ENCODE measurements at places on chromosomes 3 and 15. TPM values are rescaled to one million over a fixed set of nuclear protein-coding genes. Genes with fewer than 3 reads are reported as not detected.

DNA sequence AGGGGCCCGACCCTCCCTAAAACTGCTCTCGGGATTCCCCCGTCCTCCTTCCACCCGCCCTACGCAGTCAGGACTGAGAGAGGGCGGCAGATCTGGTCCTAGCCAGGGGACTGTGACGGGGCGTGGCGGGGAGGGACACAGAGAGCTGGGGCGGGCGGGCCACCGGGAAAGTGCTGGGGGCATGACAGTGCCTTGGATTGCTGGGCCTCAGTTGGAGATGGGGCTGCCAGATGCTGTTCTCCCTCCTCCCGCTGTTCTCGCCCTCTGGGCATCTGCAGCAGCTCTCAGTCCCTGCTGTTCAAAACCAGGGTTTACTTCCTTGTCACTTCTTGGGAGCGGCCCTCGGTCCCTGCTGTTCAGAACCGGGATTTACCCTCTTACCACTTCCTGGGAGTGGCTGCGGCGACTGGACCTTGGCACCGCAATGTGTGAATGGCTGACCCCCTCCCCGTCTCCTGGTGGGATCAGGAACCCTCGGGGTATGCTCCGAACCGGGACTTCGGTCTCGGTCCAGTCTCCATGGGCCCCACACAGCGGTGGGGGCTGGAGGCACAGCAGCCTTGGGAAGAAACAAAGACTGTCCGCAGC lies 1.8 kb upstream of the RPP25 start:
- peaks cover 4% of the 10 kb centered on the region for H3K36me3 ChIP-seq
- H3K27me3 ChIP-seq, result peaks cover 54% of the 10 kb centered on the region
- no peak overlapping the region for H3K4me3 ChIP-seq
- no peak overlapping the region for H3K27ac ChIP-seq
- no peak for DNase-seq

DNA sequence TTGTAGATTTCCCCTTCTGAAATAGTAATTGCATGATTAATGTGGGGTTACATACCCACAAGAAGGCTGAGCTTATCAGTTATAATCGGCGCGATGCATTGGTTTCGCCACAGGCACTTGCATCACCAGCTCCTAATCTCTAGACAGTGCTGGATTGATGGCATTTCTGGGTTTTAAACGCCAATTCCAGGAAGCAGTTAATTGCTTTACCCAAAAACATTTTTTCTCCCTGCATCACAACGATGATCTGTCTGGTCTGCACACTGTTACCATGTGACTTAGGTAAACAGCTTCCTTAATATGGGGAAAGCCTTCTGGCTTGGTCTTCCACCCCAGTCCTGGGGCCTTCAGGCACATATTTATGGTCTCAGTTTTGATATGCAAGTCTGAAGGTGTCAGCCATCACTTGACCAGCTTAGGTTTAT lies 70.0 kb upstream of the HEG1 start:
- peaks cover 35% of the 10 kb centered on the region for H3K27me3 ChIP-seq
- DNase-seq, result peak; percentile 53
- H3K27ac ChIP-seq, result no peak overlapping the region
- no peak overlapping the region for H3K4me3 ChIP-seq
- H3K4me1 ChIP-seq, result peaks cover 37% of the 10 kb centered on the region

DNA sequence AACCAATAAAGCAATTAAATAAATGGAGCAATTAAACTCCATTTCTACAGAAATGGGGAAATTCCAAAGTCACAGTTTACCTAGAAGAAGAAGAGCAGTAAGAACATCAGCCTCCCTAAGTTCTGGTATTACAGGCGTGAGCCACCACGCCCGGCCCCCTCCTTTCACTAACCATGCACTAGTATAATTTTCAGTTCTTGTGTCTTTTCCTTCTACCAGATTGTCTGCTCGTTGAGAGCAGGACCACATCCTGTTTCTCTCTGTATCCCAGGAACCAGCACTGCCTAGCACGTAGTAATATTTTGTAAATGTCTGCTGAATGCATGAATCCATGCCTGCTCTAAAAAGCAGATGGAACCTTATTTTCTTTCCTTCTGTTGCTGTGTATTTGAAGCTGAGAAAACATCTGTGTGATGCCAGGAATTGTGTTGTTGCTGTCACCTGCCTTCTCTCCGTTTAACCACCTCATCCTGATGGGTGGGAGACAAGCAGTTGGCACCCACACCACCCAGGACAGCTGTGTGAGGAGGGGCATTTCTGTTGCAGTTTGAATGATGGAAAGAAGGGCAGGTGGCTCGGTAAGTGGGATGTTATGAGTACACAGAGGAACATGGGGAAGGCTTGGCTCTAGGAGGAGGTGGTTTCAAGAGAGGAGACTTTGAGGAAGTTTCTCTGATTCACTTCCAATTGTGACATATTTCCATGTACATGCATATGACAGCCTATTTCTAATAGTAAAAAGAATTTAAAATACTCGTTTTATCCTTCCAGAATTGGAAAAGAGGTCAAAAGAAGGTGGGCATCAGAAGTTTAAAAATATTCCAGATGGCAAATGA lies 30.1 kb downstream of the PXYLP1 start:
- peaks cover 18% of the 10 kb centered on the region for H3K36me3 ChIP-seq
- no peak overlapping the region for H3K4me3 ChIP-seq
- no peaks in the 10 kb centered on the region for H3K27me3 ChIP-seq
- no peak for DNase-seq

GRCh38 chr15:90024406-90024805 lies 23.3 kb downstream of the ZNF710 start:
- H3K27me3 ChIP-seq, result no peaks in the 10 kb centered on the region
- no peak overlapping the region for H3K4me3 ChIP-seq
- H3K4me1 ChIP-seq, result peaks cover 26% of the 10 kb centered on the region
- H3K36me3 ChIP-seq, result peaks cover 7% of the 10 kb centered on the region

DNA sequence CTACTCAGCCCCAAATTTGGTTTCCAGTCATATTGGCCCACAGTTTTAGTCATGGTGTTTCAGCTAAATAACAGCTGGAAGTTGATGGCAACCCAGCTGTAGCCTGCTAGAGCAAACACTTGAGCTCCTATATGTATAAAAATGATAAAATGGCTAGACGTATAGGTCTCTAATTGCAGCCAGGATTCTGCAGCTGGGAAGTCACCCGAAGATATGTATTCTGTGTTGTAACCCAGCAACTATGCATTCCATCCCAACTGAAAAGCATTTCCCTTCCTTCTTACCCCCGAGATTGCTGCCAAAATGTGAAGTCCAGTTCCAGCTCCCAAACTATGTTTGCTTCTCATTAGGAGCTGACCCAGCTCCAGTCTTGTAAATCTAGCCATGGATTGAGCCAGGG lies 408.4 kb downstream of the AGBL1 start:
- H3K27ac ChIP-seq, result no peak overlapping the region
- no peak overlapping the region for H3K4me3 ChIP-seq
- H3K27me3 ChIP-seq, result no peaks in the 10 kb centered on the region
- no peak for DNase-seq
- H3K36me3 ChIP-seq, result no peaks in the 10 kb centered on the region

GRCh38 chr3:134419214-134419959 lies 45.1 kb upstream of the AMOTL2 start:
- DNase-seq, result no peak
- H3K27ac ChIP-seq, result no peak overlapping the region
- peaks cover 9% of the 10 kb centered on the region for H3K27me3 ChIP-seq
- H3K4me3 ChIP-seq, result no peak overlapping the region
- H3K36me3 ChIP-seq, result no peaks in the 10 kb centered on the region

DNA sequence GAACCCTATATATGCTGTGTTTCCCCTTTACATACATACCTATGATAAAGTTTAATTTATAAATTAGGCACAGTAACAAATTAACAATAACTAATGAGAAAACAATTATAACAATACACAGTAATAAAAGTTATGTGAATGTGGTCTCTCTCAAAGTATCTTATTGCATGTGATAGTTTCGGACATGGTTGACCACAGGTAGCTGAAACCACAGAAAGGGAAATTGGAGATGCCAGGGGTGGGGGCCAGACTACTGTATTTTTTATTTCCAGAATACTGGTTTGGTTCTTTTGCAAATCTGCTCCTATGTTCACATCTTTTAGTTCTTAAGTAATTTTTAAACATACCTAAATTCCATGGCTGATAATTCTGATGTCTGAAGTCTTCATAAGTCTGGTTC lies 40.7 kb downstream of the PTH1R start:
- no peaks in the 10 kb centered on the region for H3K27me3 ChIP-seq
- no peak overlapping the region for H3K27ac ChIP-seq
- peaks cover 62% of the 10 kb centered on the region for H3K36me3 ChIP-seq
- no peak overlapping the region for H3K4me3 ChIP-seq
- H3K4me1 ChIP-seq, result peaks cover 20% of the 10 kb centered on the region
- DNase-seq, result no peak

- H3K27me3 ChIP-seq, result no peaks in the 10 kb centered on the region
- H3K4me3 ChIP-seq, result no peak overlapping the region
- peak overlapping the region; percentile 63 for H3K27ac ChIP-seq
- DNase-seq, result peak; percentile 26
Measured at GRCh38 chr3:48966876-48967361, 23.1 kb upstream of the P4HTM start.

- no peak overlapping the region for H3K4me3 ChIP-seq
- H3K36me3 ChIP-seq, result no peaks in the 10 kb centered on the region
- H3K27me3 ChIP-seq, result peaks cover 63% of the 10 kb centered on the region
Measured at GRCh38 chr3:186118692-186119091, 9.8 kb upstream of the ETV5 start.

GRCh38 chr3:153553605-153553945 lies 391.5 kb downstream of the RAP2B start:
- no peak for DNase-seq
- no peak overlapping the region for H3K4me3 ChIP-seq
- peaks cover 6% of the 10 kb centered on the region for H3K4me1 ChIP-seq
- no peaks in the 10 kb centered on the region for H3K27me3 ChIP-seq
- no peak overlapping the region for H3K27ac ChIP-seq

DNA sequence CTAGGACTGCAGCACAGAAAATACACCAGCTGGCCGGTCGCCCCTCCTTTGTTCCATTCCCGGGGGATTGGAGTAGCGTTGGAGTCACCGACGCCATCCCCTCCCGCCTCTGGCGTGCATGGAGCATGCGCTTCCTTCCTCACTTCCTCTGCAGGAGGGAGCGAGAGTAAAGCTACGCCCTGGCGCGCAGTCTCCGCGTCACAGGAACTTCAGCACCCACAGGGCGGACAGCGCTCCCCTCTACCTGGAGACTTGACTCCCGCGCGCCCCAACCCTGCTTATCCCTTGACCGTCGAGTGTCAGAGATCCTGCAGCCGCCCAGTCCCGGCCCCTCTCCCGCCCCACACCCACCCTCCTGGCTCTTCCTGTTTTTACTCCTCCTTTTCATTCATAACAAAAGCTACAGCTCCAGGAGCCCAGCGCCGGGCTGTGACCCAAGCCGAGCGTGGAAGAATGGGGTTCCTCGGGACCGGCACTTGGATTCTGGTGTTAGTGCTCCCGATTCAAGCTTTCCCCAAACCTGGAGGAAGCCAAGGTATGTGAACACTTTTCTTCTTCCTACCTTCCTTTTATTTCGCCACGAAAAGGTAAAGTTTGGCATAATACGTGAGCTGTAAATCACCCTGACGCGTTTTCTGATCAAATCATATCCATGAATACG lies at the start of gene SCG3:
SCG3 (plus strand) TSS at position 201 of the 661 bp plus-strand sequence; CDS start at position 454, 253 bp downstream.
- peaks cover 4% of the 10 kb centered on the region for H3K4me1 ChIP-seq
- peaks cover 46% of the 10 kb centered on the region for H3K27me3 ChIP-seq
- H3K4me3 ChIP-seq, result no peak within 1 kb of the TSS
- no peak within 1 kb of the TSS for H3K27ac ChIP-seq
- peak; percentile 68 for DNase-seq

GRCh38 chr15:67105065-67105951 lies 39.9 kb downstream of the SMAD3 start:
- no peak overlapping the region for H3K27ac ChIP-seq
- H3K36me3 ChIP-seq, result peaks cover 65% of the 10 kb centered on the region
- DNase-seq, result no peak
- H3K4me3 ChIP-seq, result no peak overlapping the region
- H3K4me1 ChIP-seq, result peaks cover 25% of the 10 kb centered on the region

DNA sequence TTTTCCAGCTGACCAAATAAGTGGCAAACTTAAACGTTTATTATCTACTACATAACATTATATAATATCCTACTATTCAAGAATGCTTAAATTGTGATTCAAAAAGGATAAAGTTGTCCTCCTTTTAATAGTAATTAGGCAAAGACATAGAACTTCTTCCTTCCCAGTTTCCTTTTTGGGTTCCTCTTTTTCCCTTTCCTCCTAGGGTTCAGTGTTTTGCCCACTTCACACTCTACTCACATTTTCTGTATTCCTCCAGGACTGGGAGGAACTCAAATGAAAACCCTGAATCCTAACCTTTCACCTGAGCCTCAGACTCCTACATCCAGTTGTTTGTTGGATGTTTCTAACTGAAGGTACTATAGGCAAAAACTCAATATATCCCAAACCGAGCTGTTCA lies 132.5 kb downstream of the PEAK1 start:
- H3K36me3 ChIP-seq, result no peaks in the 10 kb centered on the region
- no peaks in the 10 kb centered on the region for H3K27me3 ChIP-seq
- DNase-seq, result no peak

GRCh38 chr3:144995856-144996255 lies 1024.2 kb downstream of the DIPK2A start:
- H3K27me3 ChIP-seq, result no peaks in the 10 kb centered on the region
- no peak overlapping the region for H3K27ac ChIP-seq
- no peaks in the 10 kb centered on the region for H3K4me1 ChIP-seq
- no peak for DNase-seq
- H3K4me3 ChIP-seq, result no peak overlapping the region
- H3K36me3 ChIP-seq, result no peaks in the 10 kb centered on the region

DNA sequence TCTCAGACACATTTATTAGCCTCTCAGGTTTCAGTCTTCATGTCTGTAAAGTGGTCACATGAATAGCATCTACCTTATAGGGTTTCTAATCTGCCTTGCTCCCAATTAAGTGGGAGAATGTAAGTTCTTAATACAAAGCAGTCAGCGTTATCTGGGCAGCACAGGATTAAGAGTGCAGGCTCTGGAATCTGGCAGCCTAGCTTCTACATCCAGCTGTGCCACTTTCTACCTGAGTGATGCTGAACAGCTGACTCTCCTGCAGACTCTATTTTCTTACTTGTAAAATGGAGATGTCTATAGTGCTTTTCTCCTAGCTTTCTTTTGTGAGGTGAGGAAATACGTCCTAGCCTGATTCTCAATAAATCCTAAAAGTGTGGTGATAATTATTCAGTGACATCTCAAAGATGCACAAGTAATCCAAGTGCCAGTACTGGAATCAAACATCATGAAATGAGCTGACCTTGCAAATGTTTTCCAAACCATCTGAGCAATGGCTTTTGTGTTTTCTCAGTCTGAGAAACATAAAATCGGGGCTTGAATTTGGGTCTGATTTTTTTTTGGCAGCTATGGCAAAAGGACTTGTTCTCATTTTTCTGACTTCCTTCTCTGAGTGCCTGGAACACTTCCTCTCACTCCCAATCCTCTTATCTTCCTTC lies 232.2 kb upstream of the FEZF2 start:
- no peaks in the 10 kb centered on the region for H3K4me1 ChIP-seq
- H3K4me3 ChIP-seq, result no peak overlapping the region
- no peaks in the 10 kb centered on the region for H3K36me3 ChIP-seq
- no peak overlapping the region for H3K27ac ChIP-seq
- DNase-seq, result no peak
- no peaks in the 10 kb centered on the region for H3K27me3 ChIP-seq

GRCh38 chr3:133573054-133573628 lies 345 bp upstream of the CDV3 start:
- H3K27me3 ChIP-seq, result peaks cover 1% of the 10 kb centered on the region

Gene CLK3
- total RNA-seq, result 133 TPM

Gene SCN11A
- not detected for total RNA-seq

Gene MOBP
- not detected for total RNA-seq

Gene PRSS50
- not detected for total RNA-seq

Gene NAALADL2
- total RNA-seq, result not detected

Gene TMCO5A
- total RNA-seq, result not detected

Gene KPNA4
- 37.3 TPM for total RNA-seq

Gene CPB1
- total RNA-seq, result not detected

Gene SH2D7
- total RNA-seq, result not detected

Gene BAHD1
- total RNA-seq, result 27.0 TPM

Measured in activated CD4-positive, alpha-beta memory T cell treated with anti-CD3 and anti-CD28 coated beads, Interleukin-2, amount 10 ng/mL, durations not matched to agents 7 days and 5 days (primary cell).